Globus pallidus (tissue), 1 donor: ENCODE measurements at places on chromosomes 7 and 10.

DNA sequence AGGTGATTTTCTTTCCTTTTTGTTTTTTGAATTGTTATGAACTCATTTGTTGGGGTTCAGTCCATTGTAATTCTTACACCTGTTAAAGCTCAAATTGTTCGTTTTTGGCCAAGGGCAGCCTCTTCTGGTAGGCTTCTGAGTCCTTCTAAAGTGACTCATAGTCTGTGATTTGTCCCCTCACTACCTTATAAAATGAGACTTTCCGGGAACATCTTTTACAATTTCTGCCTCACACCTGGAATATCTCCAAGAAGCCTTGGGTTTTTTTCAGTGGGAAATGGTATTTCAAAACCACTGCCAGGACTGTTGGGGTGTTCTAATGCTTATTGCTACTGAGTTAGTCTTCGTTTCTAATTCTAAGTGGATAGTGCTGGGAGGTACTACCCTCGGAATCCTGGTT, 56.7 kb downstream of the BMPR1A start:
- peak; percentile 8 for DNase-seq

DNA sequence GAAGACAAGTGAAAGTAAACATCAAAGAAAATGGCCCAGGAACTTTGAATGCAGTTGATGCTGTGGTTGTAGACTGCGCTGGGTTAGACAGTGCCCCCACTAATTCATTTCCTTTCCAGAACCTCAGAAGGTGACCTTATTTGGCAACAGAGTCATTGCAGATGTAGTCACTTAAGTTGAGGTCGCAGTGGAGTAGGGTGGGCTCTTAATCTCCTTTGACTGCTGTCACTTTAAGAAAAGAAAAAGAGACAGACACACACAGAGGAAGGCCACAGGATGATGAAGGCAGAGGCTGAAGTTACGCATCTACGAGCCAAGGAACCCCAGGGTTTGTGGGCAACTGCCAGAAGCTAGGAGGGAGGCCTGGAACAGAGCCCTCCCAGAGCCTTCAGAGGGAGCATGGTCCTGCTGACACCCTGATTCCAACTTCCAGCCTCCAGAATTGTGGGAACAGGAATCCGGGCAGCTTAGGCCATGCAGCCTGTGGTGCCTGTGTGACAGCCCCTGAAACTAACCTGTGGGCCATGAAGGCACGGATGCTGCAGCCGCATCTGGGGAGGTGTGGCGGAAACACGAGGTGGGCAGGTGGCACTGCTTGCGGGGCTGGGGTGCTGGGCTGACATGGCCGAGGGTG, 107.6 kb downstream of the PRKAG2 start:
- DNase-seq: no peak

DNA sequence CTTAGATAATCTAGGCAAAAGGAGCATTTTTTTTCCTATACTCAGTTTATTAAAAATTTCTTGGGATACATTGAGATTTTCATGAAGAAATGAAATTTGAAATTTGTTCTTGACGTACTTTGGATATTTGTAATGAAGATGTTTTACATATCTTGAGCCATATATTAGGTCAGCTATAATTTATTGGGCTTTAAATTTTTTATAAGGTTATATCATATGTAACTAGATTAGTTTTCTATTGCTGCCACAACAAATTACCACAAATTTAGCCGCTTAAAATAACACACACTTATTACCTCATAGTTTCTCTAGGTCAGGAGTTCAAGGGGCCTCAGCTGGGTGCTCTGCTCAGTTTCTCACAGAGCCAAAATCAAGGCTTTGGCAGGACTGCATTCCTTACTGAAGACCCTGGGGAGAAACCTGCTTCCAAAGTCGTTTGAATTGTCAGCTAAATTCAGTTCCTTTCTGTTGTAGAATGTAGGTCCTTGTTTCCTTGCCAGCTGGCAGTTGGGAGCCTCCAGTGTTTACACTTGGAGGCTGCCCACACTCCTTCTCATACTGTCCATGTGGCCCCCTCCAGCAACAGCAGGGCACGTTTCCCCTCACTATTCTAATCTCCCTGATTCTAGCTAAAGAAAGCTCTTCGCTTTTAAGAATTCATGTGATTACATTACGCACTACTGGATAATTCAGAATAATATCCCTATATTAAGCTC, 42.6 kb upstream of the DNAH11 start:
- DNase-seq: no peak

- no peak for DNase-seq
These were observed 288.9 kb upstream of the KLF6 start for GRCh38 chr10:4073912-4074311.

DNA sequence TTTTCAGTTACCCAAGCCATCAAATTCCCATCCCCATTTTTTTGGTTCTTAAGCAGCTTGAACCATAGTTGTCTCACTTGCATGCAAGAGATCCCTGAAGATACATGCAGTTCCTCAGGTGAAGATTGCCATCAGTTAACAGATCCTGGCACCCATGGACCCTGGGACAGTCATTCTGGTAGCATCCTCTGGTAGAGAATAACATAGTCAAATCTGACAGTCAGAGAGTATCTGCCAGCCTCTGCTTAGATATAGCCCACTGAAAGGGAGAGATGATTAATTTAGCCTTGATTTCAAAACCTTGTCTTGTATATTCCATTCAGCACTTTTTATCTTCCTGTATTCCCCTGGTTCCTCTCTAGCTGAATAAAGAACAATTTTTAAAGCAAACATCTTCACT, 280.4 kb downstream of the KCNMA1 start:
- no peak for DNase-seq

DNA sequence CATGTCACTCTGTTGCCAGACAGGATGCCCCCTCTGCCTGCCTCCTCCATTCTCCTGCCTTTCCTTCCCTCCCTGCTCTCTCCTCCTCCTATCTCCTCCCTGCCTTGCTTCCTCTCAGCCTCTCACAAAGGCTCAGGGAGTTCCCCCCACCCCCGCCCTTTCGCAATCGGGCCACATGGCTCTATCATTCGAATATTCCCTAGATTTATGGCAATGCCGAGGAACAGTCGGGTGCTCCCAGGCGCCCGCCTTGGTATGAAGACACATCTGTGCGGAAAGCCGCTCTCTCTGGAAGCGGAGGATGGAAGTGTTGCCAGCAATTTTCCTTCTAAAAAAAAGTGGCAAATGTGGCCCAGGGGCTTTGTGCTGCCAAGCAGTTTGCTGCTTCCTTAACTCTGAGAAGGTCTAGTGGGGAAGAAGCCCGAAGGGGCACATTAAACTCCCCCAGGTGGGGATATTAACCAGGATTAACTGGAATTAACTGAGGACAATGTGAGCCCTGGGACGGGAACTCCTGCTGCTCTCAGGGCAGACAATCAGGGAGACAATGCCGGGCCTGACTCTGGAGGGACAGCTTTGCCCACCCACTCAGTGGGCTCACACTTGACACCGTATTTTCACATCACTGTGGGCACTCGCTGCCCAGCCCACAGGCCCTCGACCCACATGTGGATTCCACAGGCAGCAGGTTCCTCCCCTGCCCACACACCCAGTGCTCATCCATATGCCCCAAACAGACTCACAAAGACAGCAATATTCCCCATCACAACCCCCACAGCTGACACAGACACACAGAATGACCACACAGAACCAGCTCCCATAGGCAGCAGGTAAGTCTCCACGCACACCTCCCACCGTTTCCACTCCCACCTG, 88.4 kb upstream of the SMNDC1 start:
- no peak for DNase-seq

DNA sequence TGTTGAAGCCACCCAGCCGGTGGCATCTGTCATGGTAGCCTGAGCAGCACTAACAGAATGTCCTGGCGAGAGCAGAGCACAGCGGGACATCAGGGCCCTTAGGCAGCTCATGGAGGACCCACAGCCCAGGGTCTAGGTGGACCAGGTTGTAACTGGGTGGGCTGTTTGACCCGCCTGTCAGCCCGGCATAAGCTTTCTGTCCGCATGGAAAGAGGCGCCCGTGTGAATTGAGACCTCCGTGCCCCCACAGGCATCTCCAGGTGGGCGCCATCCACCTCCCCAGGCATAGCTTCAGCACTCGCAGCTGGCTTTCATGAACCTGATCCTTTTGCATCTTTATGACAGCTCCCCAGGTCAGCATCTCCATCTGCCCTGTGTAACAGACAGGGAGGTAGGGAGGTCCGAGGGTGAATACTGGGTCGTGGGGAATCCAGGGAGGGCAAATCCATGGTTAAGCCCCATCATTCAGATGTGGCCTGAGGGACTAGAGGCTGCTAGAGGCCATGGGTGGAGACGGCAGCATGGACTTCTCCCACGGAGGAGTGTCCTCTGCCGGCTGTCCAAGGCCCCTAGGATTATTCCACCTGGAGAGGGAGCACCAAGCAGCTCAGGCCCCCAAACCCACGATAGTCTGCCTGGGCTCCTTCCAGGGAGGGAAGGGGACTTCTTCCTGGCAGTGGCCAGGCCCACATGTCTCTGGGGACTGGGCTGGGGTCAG, 371.6 kb upstream of the MKI67 start:
- DNase-seq: no peak

DNA sequence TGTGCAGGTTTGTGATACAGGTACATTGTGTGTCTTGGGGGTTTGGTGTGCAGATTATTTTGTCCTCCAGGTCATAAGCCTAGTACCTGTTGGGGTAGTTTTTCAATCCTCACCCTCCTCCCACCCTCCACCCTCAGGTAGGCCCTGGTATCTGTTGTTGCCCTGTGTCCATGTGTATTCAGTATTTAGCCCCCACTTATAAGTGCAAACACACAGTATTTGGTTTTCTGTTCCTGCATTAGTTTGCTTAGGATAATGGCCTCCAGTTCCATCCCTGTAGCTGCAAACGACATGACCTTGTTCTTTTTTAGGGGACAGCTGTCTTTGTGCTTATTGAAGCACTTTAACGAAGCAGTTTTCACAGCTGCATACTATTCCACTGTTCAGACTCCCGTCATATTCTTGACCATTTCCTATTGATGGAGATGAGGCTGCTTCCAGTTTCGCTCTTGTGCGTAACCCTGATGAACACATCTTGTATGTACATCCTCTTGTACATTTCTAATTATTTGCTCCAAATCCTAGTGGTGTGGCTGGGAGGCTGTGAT, 47.4 kb downstream of the LHPP start:
- no peak for DNase-seq

GRCh38 chr7:158555034-158555520, 32.5 kb downstream of the PTPRN2 start:
- DNase-seq: no peak

DNA sequence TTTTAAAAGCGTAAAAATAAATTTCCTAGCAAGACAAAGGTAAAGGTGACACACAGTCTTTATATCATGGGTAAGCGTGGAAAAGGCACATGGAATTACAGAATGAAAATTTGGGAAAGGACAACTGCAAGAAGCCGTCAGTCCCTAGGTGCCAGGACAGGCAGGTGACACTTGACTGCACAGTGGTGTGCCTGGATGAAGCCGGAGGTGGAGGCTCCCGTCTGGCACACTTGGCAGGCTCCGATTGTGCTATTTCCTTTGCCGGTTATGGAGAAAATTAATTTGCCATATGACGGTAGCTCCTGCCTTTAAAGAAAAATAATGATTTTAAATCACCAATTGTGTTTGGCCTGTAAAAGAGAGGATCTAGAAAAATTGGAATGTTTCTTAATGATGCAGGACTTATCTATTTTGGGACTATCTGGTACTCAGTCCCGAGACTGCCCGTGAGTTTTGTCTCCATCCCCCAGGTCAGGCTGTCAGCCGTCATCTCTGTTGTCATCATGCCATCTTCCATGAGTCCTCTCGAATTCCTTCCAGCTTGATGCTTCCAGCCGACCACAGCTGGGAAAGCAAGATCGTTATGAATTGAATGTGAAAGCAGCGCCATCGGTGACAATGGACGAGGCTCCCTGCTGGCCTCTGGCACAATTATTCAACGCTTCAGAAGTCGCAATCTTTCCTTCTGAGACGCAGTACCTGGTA, 56.2 kb upstream of the MGMT start:
- DNase-seq: no peak

- no peak for DNase-seq
These were observed 121.4 kb downstream of the POU6F2 start for GRCh38 chr7:39099146-39099545.

GRCh38 chr7:8228068-8228467, 33.9 kb downstream of the ICA1 start:
- DNase-seq: no peak

DNA sequence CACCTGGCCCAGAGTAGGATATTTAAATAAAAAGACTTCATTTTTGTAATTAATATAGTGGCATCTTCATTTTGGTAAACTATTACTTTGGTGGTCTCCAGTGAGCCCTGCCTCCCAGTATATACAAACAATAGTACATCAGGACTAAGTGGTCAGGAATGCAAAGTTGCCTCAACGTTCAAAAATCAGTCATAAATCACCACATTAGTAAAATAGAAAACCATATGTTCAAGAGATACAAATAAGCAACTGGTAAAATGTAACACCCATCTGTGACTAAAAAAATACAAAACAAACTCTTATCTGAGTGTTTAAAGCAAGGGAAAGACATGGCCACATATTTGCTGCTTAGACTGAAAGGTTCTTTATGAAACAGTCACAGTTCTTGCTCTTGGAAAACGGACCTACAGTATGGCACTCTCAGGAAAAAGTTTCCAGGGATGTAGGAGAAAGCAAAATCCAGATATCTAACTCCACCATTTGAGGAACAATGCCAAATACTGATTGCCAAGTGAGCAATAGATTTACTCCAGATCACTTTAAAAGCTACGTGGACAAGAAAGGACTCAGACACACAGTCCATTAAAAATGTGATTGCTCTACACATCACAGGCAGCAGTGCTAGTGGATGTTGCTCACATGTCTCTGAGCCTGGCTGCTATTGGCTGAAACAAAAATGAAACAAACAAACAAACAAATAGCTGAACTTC, 15.1 kb upstream of the RHOBTB1 start:
- no peak for DNase-seq

DNA sequence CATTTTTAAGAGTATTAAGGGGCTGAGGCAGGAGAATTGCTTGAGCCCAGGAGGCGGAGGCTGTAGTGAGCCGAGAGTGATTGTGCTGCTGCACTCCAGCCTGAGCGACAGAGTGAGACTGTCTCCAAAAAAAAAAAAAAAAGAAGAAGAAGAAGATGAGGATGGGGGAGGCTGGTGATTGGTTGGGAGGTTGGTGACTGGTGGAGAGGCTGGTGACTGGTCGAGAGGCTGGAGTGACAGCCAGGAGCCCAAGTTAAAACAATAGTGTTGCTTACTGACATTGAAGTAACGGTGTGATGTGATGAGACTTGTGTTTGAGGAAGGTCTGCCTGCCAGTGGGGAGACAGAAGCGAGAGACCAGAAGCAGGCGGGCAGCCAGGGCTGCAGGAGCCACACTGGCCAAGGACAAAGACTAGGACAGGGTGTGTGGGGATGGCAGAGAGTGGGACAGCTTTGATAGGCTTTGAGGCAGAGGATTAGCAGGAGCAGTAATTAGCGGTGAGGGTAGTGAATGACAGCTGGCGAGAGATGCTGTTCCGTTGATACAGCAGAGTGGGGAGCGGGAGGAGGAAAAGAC, 4.9 kb downstream of the SRRT start:
- peak; percentile 65 for DNase-seq

GRCh38 chr7:1297017-1297960, 64.6 kb downstream of the UNCX start:
- no peak for DNase-seq
